ENCODE measurements at places on chromosomes 2 and 18. TPM values are rescaled to one million over a fixed set of nuclear protein-coding genes. Genes with fewer than 3 reads are reported as not detected.

The GALNT3 gene
- polyA plus RNA-seq: 21.5 TPM

- DNase-seq: no peak
- no peak overlapping the region for H3K27ac ChIP-seq
- no peak overlapping the region for H3K4me3 ChIP-seq
- no peaks in the 10 kb centered on the region for H3K4me1 ChIP-seq
- no peaks in the 10 kb centered on the region for H3K27me3 ChIP-seq
Measured at GRCh38 chr2:230170532-230170931, 49.3 kb downstream of the SP110 start.

DNA sequence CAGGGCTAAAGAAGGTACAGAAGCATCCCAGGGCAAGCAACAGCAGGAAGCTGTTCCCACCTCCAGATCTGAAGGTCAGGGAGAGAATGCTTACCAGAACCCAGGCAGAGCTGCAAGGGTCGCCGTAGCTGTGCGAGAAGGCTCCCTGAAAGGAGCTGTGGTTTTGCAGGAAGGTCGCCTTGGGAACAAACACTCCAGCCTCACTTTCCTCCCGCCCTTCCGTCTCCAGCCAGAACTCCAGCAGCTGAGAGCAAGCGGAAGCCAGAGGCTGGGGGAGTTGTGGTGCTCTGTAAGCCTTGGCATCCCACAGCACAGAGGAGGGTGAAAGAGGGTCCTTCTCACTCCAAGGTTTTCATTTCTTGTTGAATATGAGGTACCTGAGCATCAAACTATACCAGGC, 18.3 kb upstream of the ICOS start:
- peaks cover 6% of the 10 kb centered on the region for H3K4me1 ChIP-seq
- H3K4me3 ChIP-seq: no peak overlapping the region
- H3K36me3 ChIP-seq: no peaks in the 10 kb centered on the region

- peaks cover 8% of the 10 kb centered on the region for H3K4me1 ChIP-seq
- DNase-seq: peak; percentile 76
- H3K4me3 ChIP-seq: peak overlapping the region; percentile 76
- no peaks in the 10 kb centered on the region for H3K36me3 ChIP-seq
- H3K27me3 ChIP-seq: no peaks in the 10 kb centered on the region
Measured at GRCh38 chr2:208254118-208254870, 577 bp downstream of the IDH1 start.

The ZNF521 gene
- 0.63 TPM for polyA plus RNA-seq

- H3K27me3 ChIP-seq: no peaks in the 10 kb centered on the region
- no peaks in the 10 kb centered on the region for H3K36me3 ChIP-seq
- no peaks in the 10 kb centered on the region for H3K4me1 ChIP-seq
- H3K4me3 ChIP-seq: no peak overlapping the region
Measured at GRCh38 chr18:13243363-13243762, 24.8 kb downstream of the LDLRAD4 start.

- H3K4me3 ChIP-seq: peak overlapping the region; percentile 62
- no peaks in the 10 kb centered on the region for H3K36me3 ChIP-seq
- no peaks in the 10 kb centered on the region for H3K4me1 ChIP-seq
- H3K27ac ChIP-seq: peak overlapping the region; percentile 58
- H3K27me3 ChIP-seq: no peaks in the 10 kb centered on the region
Measured at GRCh38 chr18:35267161-35267651, 22.8 kb downstream of the ZSCAN30 start.

GRCh38 chr2:74332550-74333174, 10.6 kb downstream of the SLC4A5 start:
- H3K4me1 ChIP-seq: no peaks in the 10 kb centered on the region
- H3K4me3 ChIP-seq: no peak overlapping the region
- DNase-seq: no peak
- H3K27me3 ChIP-seq: no peaks in the 10 kb centered on the region
- no peaks in the 10 kb centered on the region for H3K36me3 ChIP-seq

The CD226 gene
- polyA plus RNA-seq: 0.07 TPM

DNA sequence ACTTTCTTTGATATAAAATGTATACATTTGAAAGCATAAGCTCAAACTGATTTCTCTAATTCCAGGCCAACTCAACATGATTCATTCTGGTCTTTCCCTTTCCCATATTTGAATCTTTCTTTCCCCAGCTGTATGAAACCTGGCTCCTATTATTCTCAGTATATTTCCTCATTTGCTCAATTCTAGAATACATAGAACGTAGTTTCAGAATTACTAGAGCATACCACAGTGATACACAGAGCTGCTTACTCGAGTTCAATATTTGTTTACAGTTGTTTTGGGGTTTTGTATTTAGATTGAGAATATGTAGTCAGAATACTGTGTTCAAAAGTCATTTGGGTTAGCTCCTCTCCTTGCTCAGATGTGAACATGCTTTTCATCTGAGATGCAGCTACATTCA, 43.0 kb downstream of the TNFRSF11A start:
- no peaks in the 10 kb centered on the region for H3K4me1 ChIP-seq
- no peaks in the 10 kb centered on the region for H3K27me3 ChIP-seq
- H3K27ac ChIP-seq: no peak overlapping the region
- no peak overlapping the region for H3K4me3 ChIP-seq

- H3K27ac ChIP-seq: no peak overlapping the region
- no peak for DNase-seq
- H3K4me3 ChIP-seq: no peak overlapping the region
- no peaks in the 10 kb centered on the region for H3K36me3 ChIP-seq
- H3K27me3 ChIP-seq: no peaks in the 10 kb centered on the region
Measured at GRCh38 chr2:688504-689076, 11.4 kb upstream of the TMEM18 start.

The TEX261 gene
- 24.9 TPM for polyA plus RNA-seq

GRCh38 chr2:217858519-217859491, 144.0 kb downstream of the TNS1 start:
- H3K4me1 ChIP-seq: no peaks in the 10 kb centered on the region
- H3K27me3 ChIP-seq: no peaks in the 10 kb centered on the region
- H3K4me3 ChIP-seq: no peak overlapping the region
- H3K27ac ChIP-seq: no peak overlapping the region
- H3K36me3 ChIP-seq: peaks cover 4% of the 10 kb centered on the region
- no peak for DNase-seq

DNA sequence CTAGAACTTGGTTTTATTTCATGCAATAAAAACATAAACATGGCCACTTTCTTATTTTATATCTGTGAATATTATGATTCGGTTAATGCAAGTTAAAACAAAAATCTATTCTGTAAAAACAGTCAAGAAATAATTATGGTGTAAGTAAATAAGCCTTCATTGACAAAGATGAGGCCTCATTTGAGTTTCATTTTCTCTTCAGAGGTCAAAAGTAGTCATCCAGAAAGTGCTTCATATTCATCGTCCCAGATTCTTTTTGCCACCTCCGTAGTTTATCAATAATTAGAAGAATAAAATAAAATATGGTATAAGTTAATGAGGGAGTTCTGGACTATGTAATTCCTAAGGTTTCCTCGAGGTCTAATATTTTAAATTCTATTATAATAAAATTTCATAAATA, 19.4 kb upstream of the HNRNPA3 start:
- H3K4me3 ChIP-seq: no peak overlapping the region
- no peak for DNase-seq
- H3K27me3 ChIP-seq: no peaks in the 10 kb centered on the region
- H3K4me1 ChIP-seq: no peaks in the 10 kb centered on the region
- no peak overlapping the region for H3K27ac ChIP-seq
- no peaks in the 10 kb centered on the region for H3K36me3 ChIP-seq

DNA sequence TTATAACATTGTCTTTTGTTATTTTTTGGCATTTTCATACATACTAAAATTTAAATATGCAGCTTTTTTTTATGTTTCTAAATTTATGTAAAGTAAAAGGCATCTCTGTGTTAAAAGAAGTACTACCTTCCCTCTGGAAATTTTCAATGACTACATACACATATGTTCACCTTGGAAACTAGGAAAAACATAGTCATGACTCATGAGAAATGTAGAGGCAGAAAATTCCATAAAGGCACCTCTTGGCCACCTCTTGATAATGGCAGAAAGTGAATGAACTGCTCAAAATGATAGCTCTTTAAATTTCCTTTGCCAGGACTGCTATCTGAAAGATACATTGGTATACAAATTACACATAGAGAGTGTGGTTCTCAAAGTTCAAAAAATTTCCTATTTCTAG, 889.1 kb upstream of the ZEB2 start:
- H3K4me1 ChIP-seq: no peaks in the 10 kb centered on the region
- H3K36me3 ChIP-seq: no peaks in the 10 kb centered on the region
- H3K4me3 ChIP-seq: no peak overlapping the region
- DNase-seq: no peak
- no peak overlapping the region for H3K27ac ChIP-seq

DNA sequence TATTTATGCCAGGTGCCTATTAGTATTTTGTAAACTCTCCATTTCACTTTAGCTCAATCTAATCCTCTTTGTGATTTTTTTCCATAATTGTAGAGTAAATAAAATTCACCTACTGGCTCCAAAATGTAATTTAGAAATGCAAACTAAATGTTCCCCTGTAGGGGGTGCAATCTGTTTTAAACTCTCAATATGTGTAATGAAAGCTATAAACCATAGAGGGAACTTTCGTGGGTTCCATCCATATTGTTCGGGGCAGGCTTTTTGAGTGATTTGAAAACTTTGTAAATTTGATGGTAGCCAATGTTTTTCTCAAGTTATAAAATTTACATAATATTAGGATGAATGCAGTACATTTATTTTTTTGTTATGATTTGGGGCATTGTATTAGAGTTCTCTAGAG, 49.4 kb downstream of the TSPYL6 start:
- no peaks in the 10 kb centered on the region for H3K27me3 ChIP-seq
- H3K36me3 ChIP-seq: no peaks in the 10 kb centered on the region
- DNase-seq: no peak
- no peak overlapping the region for H3K27ac ChIP-seq
- H3K4me3 ChIP-seq: no peak overlapping the region

The LIMS4 gene
- polyA plus RNA-seq: 2.7 TPM

- H3K27ac ChIP-seq: no peak overlapping the region
- H3K27me3 ChIP-seq: no peaks in the 10 kb centered on the region
- H3K4me1 ChIP-seq: no peaks in the 10 kb centered on the region
Measured at GRCh38 chr2:119407430-119408220, 24.0 kb upstream of the TMEM37 start.

The OTX1 gene
- 0.15 TPM for polyA plus RNA-seq

- no peak overlapping the region for H3K27ac ChIP-seq
- H3K36me3 ChIP-seq: no peaks in the 10 kb centered on the region
- DNase-seq: no peak
- H3K4me3 ChIP-seq: no peak overlapping the region
- peaks cover 9% of the 10 kb centered on the region for H3K27me3 ChIP-seq
- peaks cover under 1% of the 10 kb centered on the region for H3K4me1 ChIP-seq
Measured at GRCh38 chr2:236173729-236174607, 5.8 kb upstream of the GBX2 start.

DNA sequence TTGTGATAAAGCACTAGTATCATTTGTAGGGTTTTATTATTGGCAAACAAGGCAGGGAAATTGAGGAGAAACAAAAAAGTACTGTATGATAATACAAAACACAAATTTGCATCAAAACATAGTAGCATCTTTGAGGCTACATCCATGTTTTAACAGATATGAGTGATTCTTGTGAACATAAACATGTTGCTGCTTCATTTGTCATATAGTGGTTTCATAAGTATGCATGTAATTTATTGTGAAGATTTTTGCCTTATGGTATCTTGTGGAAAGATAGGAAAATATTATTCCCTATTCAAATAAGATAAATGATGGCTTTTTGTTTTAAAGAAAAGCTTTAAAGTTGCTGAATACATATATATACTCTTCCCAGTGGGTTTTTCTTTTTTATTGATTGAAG, 60.3 kb downstream of the VRK2 start:
- no peaks in the 10 kb centered on the region for H3K36me3 ChIP-seq
- H3K4me3 ChIP-seq: no peak overlapping the region
- H3K27me3 ChIP-seq: no peaks in the 10 kb centered on the region
- DNase-seq: no peak
- H3K4me1 ChIP-seq: no peaks in the 10 kb centered on the region
- no peak overlapping the region for H3K27ac ChIP-seq

DNA sequence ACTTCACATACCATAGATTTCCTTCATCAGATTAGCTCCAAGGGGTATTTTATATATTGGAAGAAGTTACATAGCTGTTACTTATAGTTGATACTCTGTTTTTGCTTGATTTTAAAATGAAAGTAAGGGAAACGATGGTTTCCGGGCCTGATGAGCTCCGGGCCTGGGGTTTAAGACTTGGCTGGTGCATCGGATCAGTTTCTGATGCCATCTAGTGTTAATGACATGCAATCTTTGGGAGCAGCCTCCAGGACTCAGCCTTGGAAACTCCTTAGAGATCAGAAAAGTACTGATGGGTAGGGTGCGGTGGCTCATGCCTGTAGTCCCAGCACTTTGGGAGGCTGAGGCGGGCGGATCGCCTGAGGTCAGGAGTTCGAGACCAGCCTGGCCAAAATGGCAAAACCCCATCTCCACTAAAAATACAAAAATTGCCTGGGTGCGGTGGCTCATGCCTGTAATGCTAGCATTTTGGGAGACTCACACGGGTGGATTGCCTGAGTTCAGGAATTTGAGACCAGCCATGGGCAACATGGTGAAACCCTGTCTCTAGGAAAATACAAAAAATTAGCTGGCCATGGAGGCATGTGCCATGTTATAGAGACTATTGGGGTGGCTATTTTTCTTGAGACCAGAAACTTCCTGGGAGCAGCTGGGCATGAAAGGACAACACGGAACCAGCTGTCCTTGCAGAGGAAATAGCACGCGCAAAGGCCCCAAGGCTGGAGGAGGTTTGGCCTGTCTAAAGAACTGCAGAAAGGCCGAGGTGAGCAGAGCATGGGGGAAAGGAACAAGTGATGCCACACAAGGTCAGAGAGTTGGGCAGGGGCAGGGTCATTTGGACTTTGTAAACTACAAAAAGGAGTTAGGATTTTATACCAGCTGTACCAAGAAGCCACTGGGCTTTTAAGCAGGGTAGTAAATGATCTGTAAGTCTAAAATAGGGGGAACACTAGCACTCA, 46.9 kb upstream of the CNOT11 start:
- no peak overlapping the region for H3K27ac ChIP-seq
- H3K4me3 ChIP-seq: peak overlapping the region; percentile 13
- H3K27me3 ChIP-seq: no peaks in the 10 kb centered on the region
- no peaks in the 10 kb centered on the region for H3K36me3 ChIP-seq
- DNase-seq: peak; percentile 46
- peaks cover 3% of the 10 kb centered on the region for H3K4me1 ChIP-seq

The TOGARAM2 gene
- polyA plus RNA-seq: 3.8 TPM

DNA sequence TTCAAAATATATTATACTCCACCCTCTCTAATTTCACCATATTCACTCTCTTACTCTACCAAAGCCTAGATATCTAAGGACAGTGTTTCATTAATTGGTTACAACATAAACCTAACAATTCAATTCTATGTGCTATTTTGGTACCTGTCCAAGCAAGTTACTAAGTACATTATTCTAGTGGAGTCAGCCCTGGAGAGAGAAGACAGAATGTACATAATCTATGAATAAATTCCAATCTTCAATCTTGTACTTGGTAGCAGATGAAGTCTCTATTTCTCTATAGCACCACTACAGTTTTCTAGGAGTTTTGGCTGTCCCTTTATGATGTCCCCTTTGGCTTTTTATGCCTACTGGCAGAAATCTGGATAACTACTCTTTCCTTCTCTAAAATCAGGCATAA, 27.6 kb downstream of the NMUR1 start:
- H3K4me3 ChIP-seq: no peak overlapping the region
- no peak overlapping the region for H3K27ac ChIP-seq
- H3K36me3 ChIP-seq: no peaks in the 10 kb centered on the region
- no peaks in the 10 kb centered on the region for H3K4me1 ChIP-seq
- DNase-seq: no peak
